Activated T-helper 1 cell treated with Interleukin-2 at 50 U/mL for 16 hours (primary cell): ENCODE measurements at places on chromosomes 5 and 9.

- DNase-seq = no peak
Measured at GRCh38 chr5:76225336-76225735, 142.2 kb downstream of the SV2C start.

GRCh38 chr5:125874717-125875116 lies 548.5 kb upstream of the GRAMD2B start:
- no peak for DNase-seq

- no peak for DNase-seq
Measured at GRCh38 chr5:61290791-61291210, 41.3 kb upstream of the ZSWIM6 start.

DNA sequence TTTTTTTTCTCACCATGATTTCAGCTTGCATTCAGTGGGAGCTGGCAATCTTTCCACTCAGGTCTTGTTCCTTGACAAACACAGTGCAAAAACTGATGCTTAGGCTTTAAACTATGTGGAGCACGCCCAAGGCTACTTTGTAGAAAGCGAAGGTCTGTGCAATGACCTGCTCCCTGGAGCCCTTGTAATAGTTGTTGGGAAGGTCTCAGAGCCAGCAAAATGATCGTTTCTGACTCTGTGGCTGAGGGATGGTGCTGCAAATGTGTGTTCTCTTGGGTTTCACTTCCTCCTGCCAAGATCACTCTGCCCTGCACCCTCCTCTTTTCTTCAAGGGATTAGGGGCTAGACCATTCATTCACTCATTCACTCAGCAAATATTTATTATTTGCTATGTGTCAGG lies 249.7 kb upstream of the MAP3K1 start:
- DNase-seq = no peak

GRCh38 chr5:111194925-111195324 lies 29.3 kb upstream of the CAMK4 start:
- DNase-seq = no peak

DNA sequence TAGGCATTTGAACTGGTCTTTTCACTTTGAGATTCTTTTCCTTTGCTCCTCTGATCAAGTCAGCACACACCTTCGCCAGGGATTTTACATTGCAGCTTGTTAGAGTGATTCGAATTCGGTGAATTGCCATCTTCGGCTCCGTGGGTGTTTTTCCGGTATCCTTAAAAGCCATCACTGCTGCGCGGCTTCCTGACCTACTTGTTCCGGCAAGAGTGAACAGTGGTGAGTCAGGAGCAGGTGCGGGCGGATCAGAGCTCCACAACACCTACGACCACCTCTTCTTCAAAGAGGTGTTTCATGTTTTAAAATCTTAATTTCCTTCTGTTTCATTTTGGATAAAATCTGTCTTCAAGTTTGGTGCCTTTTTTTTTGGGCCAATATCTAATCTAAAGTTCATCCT lies 134.6 kb downstream of the TMC1 start:
- no peak for DNase-seq

GRCh38 chr9:32552172-32552872 lies at the start of the genes SMIM27 and TOPORS:
SMIM27 (plus strand) TSS chr9:32552327; CDS start chr9:32552435, 108 bp downstream.
TOPORS (minus strand) TSS chr9:32552586; CDS start chr9:32552436, 150 bp downstream.
- DNase-seq = peak; percentile 81

- no peak for DNase-seq
Measured at GRCh38 chr9:121221664-121222055, 20.0 kb upstream of the RAB14 start.

- no peak for DNase-seq
Measured at GRCh38 chr5:68953231-68953874, 140.5 kb upstream of the SLC30A5 start.

GRCh38 chr5:148984345-148984744 lies 78.5 kb downstream of the SH3TC2 start:
- no peak for DNase-seq

GRCh38 chr9:117204971-117205370 lies 209.9 kb downstream of the ASTN2 start:
- no peak for DNase-seq

- no peak for DNase-seq
Measured at GRCh38 chr5:125199373-125199772, 452.9 kb upstream of the ZNF608 start.

DNA sequence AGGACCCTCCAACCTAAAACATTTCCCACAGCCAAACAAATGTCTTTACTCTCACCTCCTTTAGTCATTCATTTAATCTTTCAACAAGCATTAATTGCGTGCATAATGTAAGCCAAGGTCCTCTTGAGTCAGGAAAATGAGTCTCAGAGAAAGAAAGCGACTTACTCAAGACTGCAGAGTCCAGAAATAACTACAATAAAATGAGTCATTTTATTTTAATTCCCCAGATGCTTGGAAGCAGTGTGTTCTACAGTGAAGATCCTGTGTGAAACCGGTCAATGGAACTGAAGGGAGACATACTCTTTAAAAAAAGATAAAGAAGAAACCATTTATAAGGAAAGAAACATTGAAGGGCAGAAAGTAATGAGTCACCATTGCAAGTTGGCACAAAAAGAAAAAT lies 513.7 kb downstream of the CDK5RAP2 start:
- DNase-seq = no peak

GRCh38 chr9:91755761-91756509 lies 194.1 kb downstream of the ROR2 start:
- no peak for DNase-seq

DNA sequence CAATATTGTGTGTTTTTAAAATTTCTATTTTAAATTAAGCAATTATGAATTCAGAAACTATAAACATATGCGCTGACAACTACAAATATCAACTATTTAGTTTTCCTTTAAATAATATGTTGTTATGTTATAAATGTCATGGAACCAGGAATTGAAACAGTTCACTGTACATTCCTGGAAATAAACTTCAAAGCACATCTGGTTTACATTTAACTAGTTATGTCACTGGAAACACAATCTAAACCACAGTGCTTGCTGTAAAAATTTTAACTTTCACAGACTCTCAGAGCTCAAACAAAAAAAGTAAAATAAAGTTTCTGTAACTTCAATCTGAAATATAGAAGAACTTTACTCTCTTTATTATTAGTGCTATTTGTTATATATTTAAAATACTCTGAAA lies 179.2 kb downstream of the FBN2 start:
- DNase-seq = no peak

GRCh38 chr5:96569770-96570169 lies 92.4 kb upstream of the CAST start:
- DNase-seq = no peak

DNA sequence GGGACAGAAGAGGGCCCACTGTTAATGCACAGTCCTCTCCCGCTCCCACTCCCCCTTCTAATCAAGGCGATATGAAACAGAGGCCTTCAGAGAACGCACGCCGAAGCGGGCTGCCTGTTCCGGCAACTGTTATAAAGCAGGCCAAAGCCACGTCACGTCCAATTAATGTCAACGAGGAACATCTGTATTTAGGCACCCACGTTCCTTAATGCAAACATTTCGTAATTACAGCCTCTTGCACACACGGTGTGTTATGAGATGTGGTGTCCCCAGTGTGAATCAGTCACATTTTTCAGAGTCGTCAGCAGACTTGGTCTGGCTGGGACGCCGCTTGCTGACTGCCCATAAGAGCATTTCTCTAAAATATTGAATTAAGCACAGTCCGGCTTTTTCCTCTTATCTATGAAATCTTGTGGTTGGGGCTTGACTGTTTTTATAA lies 339.0 kb downstream of the NSG2 start:
- DNase-seq = no peak

GRCh38 chr9:122051351-122052321 lies 41.5 kb downstream of the TTLL11 start:
- no peak for DNase-seq

- DNase-seq = no peak
Measured at GRCh38 chr5:6188344-6188743, 190.0 kb downstream of the MED10 start.

GRCh38 chr5:28286566-28286965 lies 1248.2 kb upstream of the CDH9 start:
- no peak for DNase-seq

- no peak for DNase-seq
Measured at GRCh38 chr9:109181284-109181683, 14.2 kb upstream of the FRRS1L start.

GRCh38 chr5:143229896-143230675 lies 173.4 kb downstream of the NR3C1 start:
- no peak for DNase-seq

- no peak for DNase-seq
Measured at GRCh38 chr5:134979416-134979815, 11.7 kb downstream of the CATSPER3 start.

GRCh38 chr9:125861405-125862058 lies 114.4 kb downstream of the PBX3 start:
- DNase-seq = no peak

DNA sequence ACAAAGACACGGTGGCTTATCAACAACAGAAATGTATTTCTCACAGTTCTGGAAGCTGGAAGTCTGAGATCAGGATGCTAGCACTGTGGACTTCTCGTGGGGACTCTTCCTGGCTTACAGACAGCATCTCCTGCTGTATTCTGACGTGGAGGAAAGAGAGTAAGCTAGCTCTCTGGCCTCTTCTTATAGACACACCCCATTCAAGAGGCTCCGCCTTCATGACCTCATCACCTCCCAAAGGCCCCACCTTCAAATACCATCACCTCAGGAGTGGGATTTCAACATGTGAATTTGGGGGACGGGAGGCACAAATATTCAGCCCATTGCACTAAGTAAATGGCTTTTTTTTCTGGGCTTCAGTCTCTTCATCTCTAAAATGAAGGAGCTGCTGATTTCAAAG lies 27.6 kb downstream of the KCNMB1 start:
- DNase-seq = no peak

GRCh38 chr5:24804221-24804681 lies 159.5 kb upstream of the CDH10 start:
- no peak for DNase-seq

DNA sequence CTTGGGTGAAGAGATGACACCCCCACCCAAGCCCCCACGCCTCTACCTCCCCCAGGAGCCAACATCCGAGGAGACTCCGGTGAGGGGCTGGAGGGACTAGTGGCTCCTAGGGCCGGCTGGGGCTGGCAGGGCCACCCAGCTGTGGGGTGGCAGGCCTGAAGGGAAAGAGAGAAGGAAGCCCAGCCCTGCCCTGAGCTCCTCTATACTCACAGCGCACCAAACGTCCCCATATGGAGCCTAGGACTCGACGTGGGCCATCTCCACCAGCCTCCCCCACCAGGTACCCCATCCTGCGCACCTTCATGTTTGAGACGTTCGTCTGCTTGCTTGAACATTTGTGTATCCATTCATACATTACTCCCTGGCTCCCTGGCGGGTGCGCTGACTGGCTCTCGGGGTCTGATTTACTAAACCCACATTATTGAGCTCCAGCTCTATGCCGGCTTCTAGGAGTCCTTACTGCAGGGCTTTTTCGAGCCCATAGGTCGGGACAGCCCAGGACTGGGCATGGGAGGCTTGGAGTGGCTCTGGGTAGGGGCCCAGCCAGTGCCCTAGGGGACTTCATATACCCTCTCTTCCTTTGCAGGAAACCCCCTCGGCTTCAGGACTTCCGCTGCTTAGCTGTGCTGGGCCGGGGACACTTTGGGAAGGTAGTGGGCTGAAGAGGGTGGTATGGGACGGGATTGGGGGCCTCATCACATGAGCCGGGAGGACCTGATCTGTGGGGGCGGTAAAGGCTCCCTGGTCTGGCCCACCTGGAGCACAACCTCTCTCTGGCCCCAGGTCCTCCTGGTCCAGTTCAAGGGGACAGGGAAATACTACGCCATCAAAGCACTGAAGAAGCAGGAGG lies 9.1 kb downstream of the ZDHHC12 start:
- no peak for DNase-seq

- no peak for DNase-seq
Measured at GRCh38 chr5:148020257-148020988, 43.4 kb upstream of the SPINK5 start.

DNA sequence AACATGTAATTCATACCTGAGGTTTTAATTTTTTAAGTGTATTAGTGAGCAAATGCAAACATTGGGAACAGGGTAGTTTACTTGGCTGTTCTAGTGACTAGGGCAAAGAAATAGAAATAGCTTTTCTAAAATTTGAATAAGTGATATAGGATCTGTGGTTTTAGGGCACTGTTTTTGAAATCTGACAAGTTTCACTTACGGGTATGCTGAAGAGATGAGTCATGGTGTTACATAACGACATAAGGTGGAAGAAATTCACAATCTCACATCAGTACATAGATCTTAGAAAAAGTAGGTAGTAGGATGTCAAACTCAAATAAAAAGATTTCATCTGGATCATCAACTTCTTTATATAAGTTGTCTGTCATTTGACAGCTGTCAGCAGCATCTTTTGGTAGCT lies 772.3 kb downstream of the MAT2B start:
- no peak for DNase-seq

DNA sequence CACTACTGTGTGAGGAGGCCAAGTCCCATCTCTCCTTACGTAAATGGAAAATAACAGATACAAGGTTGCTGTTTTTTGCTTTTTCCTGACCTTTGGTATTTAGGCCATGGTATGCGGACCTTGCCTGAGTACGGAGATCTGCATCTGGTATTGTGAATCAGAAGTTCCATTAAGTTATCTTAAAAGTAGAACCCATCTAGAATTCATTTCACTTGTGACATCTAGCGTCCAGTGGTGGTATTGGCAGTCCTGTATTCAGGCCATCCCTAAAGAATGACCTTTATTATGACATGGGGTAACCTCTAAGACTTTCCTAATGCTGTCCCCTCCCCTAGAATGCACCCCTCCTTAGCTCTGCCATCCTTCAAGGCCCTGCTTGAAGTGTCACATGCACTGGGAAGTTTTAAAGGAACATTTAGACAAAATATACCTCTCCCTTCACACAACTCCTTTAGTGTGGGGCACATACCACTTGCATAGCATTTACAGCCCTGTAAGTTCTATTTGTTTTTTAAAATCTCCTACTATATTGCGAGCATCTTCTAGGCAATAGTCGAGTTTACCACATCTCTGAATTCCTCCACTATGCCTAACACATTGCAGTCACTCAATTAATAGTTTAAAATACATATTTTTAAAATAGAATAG lies 1.9 kb upstream of the SPDL1 start:
- peak; percentile 8 for DNase-seq

GRCh38 chr5:138793575-138793974 lies 40.4 kb downstream of the CTNNA1 start:
- DNase-seq = no peak

DNA sequence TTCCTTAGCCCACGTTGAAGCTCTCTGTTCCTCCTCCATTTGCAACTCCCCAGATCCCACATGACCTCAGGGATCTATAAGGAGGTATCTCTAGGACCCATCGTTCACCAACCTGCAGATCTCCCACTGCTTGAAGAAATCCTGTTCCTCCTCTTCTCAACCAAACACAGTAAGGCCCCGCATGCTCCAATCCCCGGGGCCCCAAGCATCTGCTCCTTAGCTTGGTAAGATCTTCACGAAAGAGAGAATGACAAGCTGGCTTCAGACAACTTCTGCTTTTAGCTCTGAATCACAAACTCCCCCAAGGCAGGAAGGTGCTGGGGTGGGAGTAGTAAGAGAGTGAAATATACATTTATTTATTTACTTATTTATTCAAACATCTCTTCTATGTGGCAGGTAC lies 33.0 kb upstream of the ARHGAP26 start:
- DNase-seq = no peak

GRCh38 chr5:79503794-79504495 lies 10.0 kb downstream of the HOMER1 start:
- DNase-seq = no peak

GRCh38 chr5:95426227-95426626 lies 35.1 kb downstream of the FAM81B start:
- no peak for DNase-seq

GRCh38 chr5:33641744-33642505 lies 201.2 kb downstream of the TARS1 start:
- DNase-seq = no peak

GRCh38 chr5:13591621-13592020 lies 352.9 kb downstream of the DNAH5 start:
- no peak for DNase-seq
